ENCODE measurements at places on chromosomes 3 and 15.

DNA sequence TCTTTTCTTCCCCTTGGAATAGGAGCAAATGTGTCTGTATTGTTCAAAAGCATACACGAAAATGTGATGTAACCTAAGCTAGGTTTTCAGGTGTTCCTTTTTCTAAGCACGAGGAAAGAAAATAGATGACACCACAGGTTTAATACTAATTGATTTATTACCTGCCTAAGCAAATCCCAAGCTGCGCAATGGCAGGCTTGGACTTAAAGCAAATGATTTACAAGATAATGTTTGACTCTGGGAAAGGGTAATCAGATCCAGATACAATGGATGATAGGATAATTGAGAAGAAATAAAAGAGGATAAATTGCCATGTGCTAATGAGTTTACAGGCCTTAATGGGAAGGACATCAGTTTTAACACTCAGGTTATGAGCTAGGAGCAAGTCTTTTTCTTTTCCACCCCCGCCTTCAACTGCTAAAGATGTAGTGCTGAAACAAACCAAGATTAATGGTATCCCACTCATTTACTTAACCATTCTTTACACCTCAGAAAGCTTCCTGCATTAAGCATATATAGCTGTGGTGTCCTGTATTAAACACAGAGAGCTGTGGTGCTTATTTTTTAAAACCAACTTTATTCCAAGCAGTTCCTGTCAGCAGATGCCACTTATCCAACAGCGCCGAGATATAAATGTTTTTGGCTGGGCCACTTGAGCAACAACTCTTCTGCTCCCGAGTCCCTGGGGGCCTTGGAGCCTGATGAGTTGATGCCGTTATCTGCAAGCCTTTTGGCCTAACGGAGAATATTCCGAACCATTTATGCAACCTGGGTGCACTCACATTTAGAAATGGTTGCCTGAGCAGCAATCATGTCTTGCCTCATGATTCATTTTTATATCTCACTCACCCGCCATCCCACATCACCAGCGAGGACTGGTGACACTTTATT is 205.5 kb downstream of the MECOM start:
- no peak for DNase-seq

GRCh38 chr15:55858661-55859060 is 115.7 kb upstream of the PRTG start:
- no peak for DNase-seq

- DNase-seq: no peak
These were observed 190.2 kb downstream of the RORA start for GRCh38 chr15:61038910-61039309.

DNA sequence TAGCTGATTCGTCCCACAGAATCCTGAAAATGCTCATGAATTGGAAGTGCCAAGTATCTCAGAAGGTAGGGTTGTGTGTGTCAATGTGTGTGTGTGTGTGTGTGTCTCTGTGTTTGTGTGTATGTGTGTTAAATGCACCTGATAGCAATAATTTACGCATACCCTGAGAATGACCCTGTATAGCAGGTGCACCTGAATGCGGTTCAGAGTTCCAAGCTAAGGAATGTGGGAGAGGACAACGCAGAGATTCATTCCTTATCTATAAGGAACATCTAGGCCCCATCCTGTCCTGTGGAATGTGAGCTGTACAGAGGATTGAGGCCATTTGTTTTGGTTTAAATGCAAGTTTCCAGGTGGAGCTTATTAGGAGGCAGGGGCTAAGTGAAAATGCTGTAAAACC is 49.1 kb upstream of the NEDD4 start:
- DNase-seq: no peak

DNA sequence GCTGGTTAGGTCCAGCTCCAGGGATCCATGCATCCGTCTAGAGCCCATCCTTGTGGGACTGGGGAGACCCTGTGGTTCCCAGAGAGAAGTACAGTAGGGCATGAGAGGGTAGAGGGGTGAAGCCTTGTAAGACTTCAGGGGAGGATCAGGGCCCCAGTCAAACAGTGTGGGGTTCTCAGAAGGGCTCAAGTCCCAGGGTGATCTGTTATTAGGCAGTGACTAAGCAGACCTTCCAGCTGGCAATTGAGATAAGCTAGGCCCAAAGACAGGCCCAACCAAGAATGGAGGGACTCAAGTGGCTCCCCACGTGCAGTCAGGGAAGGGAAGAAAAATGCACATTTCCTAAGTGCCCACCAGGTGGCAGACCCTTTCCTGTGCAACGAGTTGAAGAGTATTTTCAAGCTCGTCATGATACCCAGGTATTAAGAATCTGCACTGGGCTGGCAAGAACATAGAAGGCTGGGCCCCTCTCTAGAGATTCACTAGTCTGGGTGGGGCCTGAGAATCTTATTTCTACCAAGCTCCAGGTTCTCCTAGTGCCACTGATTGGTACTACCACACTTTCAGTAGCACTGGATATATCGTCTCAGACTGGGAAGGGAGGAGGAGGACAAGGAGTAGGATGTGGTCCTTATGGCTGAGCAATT is 240.8 kb downstream of the NR1D2 start:
- DNase-seq: no peak

- no peak for DNase-seq
These were observed 30.7 kb upstream of the TOPAZ1 start for GRCh38 chr3:44210967-44211366.

DNA sequence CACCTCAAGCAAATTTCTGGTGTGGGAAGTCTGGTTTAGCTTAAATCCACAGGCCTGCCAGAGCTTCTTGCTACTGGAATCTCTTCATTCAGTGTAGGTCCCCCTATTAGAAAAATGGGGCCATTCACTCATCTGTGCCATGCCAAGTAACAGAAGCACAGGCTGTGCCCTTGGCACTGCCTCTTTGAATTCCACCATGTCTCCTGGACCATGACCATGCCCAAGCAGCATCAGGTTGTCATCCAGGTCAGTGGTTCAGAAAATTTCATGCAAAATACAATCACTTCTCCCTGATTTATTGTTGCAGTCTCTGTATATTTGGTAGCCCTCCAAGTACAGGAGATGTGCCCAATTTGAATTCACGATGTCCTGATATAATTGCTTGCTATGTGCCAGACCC is 602.1 kb upstream of the ZNF385D start:
- DNase-seq: no peak

- DNase-seq: no peak
These were observed 15.5 kb upstream of the PRSS50 start for GRCh38 chr3:46733026-46733800.

GRCh38 chr15:51829376-51830275 is at the start of gene TMOD3:
TSS of gene TMOD3 (plus strand) at chr15:51829653. CDS start at chr15:51862885, 33,232 bp downstream.
- DNase-seq: peak; percentile 86

- DNase-seq: no peak
These were observed 73.2 kb upstream of the DLG1 start for GRCh38 chr3:197371591-197372046.

GRCh38 chr3:133831966-133832801 is 26.6 kb downstream of the SRPRB start:
- no peak for DNase-seq

DNA sequence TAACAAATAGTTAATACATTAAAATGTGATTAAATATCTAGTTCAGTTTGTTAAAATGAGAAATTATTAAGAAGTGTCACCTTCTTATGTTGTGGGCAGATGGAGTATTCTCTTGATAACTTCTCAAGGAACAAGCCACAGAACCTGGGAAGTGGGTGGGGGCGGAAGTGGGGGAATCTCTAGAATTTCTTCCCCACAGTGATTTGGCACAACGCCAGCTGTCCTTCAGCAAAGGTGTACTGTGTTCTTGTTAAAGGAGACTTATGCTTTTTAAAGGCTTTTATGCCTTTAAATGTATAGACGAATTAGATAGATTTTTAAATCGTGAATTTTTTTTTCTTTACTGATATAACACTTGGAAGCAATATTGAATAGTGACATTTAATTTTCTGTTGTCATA is 42.4 kb downstream of the SEC22A start:
- DNase-seq: peak; percentile 18

DNA sequence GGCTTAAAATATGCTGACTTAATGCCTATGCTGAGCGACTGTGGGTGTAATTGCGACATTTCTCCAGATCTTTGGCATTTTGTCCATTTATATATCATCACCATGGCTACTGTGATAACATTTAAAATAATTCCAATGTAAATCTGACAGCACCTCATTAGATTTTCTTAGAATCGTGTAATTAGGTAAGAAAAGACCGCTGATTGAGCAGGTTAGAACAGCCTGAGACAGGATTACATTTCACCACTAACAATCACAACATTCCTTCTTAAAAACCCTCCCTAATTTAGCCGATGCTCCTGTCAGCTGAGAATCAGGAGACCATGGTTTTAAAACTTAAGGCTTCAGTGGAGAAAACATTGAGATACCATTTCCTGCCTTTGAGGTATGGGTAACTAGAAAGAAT is 455.3 kb upstream of the PDZRN3 start:
- DNase-seq: no peak

- DNase-seq: no peak
These were observed 323.3 kb downstream of the CLSTN2 start for GRCh38 chr3:140258222-140258724.

- DNase-seq: no peak
These were observed 194.7 kb downstream of the NR1D2 start for GRCh38 chr3:24139463-24140412.

DNA sequence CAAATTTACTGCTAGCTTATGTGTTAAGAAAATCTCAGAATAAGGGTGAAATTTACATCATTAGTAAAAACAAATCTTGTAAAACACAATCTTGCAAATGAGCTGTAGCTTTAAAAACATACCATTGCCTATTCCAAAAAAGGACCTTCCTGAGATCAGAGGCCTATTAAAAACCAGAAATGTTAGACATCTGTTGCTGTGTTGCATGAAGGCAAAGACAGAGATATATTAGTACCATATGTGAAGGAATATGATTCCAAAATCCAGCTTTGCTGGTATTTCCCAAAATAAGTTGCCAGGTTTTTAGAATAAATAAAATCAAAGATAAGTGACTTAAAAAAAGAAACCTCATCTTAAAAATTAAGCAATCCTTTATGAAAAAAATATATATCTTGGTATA is 504.1 kb upstream of the CDIN1 start:
- no peak for DNase-seq

- no peak for DNase-seq
These were observed 48.7 kb upstream of the PCSK6 start for GRCh38 chr15:101538177-101538576.

GRCh38 chr15:49418811-49419210 is 4.2 kb upstream of the FGF7 start:
- no peak for DNase-seq

DNA sequence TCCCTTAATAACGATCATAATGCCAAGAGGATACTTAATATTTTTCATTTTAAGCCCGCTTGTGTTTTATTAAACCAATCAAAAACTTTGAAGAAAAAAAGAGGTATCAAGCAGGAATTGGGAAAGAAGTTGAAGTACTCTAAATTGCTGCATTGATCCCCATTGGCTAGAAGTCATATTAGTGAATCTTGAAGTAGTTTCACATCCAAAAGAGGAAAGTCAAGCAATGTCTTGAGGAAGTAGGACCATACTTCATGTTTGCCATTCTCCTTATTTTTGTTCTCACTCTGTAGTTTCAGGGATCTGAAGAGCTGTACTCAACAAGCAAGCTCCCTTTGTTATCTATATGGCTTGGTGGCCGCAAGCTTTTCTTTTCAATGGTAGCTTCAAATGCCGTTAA is 2.2 kb downstream of the SCAANT1 start:
- DNase-seq: no peak

DNA sequence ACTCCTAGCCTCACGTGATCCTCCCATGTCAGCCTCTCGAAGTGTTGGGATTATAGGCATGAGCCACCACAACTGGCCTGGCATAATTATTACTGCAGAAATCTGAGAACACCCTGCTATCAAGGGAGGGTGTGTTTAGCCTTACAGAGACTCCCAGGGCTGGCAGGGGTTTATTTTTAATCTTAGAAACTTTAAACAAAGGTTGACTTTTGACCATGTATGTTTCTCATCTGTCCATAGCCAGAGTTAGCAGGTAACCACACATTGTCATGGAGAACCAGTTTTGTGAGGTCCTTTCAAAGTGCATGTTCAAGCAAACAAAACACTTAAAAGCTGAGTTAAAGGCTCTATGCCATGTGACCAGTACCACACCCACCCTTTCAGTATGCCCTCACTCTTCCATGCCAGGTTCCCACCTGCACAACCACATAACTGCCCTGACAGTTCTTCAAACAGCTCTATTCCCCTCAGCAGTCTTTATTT is 11.1 kb downstream of the SIAH2 start:
- DNase-seq: no peak

DNA sequence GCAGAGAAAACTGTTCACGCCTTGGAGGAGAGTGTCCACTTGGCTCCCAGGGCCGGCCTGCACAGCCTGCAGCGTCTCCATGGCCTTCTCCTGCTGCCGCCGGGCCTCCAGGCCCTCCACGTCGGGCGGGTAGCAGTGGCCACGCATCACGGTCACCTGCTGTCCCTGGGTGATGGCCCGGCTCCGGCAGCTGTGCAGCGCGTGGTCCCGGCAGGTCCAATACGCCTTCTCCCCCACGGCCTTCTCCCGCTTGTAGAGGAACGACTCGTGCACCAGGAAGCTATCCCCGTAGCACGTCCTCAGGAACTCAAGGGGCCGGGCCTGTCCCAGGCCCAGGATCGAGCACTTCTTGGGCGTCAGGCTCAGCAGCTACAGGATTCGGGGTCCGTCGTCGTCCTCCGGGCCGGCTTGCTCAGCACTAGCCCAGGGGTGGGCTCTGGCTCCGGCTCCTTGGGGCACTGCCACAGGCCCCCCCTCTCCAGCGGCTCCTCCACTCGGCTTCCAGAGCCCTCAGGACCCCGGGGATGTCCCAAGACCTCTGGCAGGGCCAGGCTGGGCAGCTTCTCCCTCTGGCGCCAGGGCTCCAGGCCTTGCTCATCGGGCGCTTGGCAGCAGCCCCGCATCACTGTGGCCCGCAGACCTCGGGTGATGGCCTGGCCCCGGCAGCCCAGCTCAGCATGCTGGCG is 83.6 kb upstream of the FXR1 start:
- DNase-seq: no peak

GRCh38 chr15:88841236-88841635 is 38.0 kb downstream of the ACAN start:
- DNase-seq: no peak

DNA sequence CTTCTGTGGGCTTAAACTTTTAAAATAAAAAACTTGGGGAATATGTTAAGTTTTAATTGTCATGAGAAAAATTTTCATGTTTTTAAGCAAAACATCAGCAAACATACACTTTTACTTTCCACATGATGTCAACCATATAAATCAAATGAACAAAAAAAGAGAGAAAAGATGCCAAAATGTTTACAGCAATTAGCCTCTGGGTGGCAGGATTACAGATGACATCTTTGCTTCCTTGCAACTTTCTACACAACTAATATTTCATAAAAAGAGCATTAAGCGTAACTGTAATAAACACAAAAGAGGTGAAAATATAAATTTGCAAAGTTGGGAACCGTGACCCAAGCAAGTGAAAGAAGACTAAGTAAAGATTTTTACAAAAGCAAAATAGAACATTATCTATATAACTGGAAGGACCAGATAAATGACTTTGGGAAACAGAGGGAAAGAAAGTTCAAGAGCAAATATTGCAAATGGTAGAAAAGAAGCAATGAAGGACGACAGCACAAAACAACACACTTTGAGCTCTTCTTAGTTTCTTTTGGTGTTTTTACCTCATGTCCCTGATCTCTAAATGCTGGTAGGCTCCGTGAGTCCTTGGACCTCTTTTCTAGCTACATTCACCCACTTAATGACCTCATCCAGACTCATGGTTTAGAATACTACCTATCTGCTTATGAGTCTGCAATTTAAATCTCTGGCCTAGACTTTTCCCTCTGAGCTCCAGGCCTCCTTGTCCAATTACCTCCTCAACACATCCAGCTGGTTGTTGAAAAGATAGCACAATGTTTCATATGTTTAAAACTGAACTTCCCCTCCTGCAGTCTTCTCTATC is 9.4 kb downstream of the TP53BP1 start:
- no peak for DNase-seq

All from activated T-cell treated with anti-CD3 and anti-CD28 coated beads, Interleukin-2, amount 50 U/mL, for 4 hours (primary cell).